ENCODE measurements at places on chromosomes 7 and 10.

DNA sequence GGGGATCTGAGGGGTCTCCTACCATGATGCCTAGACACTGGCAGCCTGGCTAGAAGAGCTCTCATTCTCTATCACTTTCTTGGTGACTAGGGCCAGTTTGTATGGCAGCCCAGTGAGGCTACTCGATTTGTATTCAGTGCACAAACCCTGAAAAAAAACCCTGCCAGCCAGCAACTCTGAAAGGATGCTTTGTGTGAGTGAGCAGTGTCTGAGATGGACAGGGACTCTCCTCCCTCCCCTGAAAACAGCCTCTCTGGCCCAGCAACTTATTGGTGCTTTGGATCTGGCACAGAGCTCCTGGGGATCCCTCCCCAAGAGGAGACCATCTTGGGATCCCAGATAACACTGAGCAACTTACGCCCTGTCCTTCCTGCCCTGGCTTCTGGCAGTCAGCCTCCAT lies 10.8 kb upstream of the LRRC4 start:
- no peak for DNase-seq

DNA sequence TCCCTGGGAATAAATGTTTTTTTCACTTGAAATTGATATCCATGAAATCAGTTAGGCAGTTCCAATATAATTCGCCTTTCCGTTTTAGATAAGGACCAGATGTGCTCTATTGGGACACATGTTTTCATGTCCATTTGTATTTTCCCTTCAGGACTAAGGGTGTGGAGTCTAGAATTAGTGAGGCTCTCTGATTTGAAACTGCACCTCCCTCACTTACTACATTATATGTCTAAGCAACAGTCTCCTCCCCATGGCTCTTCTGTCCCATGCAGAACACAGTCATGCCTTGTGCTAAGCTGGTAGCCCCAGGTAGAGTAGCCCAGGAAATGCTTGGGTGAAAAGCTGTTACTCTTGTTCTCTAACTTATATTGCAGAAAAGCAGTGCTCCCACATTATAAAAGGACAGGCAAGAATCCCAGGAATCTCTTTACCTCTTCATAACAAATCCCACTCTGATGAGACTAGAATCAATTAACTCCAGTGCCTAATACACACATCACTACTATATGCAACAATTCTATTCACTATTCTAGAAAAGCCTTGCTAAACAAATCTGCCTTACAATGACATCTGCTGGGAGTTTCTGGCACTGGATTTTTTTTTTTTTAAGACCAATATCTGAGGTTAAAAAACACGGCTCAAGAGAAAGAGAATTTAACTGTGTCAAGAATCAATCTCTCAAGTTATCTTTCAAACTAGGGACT lies 293.9 kb downstream of the SNX13 start:
- DNase-seq: no peak

DNA sequence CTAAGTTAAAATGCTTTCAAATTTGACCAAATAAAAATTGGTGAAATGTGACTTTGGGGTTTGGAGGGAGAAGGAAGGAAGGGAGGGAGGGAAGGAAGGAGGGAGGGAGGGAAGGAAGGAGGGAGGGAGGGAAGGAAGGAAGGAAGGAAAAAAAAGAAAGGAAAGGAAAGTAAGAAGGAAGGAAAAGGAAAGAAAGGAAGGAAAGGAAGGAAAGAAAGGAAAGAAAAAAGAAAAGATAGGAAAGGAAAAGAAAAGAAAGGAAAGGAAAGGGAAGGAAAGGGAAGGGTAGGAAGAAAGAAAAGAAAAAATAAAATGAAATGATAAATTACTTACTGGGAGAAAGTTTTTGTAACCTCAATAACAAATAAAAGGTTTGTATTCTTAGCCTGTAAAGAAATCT lies 24.1 kb upstream of the GGCT start:
- no peak for DNase-seq

DNA sequence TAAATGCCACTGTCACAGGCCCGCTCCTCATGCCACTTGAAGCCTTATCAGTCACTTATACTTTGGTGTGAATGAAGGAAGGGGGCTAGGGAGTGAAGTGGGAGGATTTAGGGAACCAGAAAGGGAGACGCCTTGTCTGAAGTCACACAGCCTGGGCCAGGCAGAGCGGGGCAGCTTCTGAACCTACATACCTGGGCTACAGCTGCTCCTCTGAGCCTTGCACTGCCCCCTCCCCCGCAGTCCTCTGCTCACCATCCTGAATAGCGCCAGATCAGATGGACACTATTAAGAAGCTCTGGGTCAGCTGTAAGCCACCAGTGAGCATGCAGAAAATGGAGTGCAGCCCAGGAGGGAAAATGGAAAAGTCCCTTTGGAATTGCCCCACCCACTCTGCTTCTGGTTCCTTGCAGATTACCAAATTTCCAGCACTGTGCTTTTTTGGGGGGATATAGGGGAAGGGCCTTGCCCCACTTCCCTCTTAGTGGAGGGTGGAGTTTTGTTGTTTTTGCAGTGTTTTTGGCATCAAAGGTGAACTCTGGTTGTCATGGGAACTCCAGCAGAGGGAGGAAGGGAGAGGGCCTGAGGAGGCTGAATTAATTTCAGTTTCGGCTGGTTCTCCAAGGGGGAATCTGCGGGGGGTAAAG lies 35.0 kb upstream of the ADCYAP1R1 start:
- DNase-seq: no peak

DNA sequence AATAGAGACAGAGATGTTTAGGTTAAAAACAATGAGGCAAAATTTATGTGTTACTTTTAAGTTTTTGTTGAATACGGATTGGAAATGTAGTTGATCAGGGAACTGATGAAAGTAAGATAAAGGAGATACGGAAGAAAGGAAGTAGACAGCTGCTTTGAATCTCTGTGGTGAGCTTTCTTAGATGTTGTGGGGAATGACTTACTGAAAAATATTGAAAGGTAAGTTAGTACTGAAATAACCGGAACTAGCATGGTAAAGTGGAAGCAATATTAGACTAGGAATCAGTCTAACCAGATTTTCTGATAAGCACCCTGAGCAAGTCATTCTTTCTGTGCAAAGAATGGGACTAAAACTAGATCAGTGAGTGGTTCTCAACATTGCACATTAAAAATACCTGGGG lies 34.8 kb downstream of the LUC7L2 start:
- no peak for DNase-seq

- DNase-seq: no peak
Measured at GRCh38 chr10:101894742-101895141, 51.1 kb upstream of the KCNIP2 start.

DNA sequence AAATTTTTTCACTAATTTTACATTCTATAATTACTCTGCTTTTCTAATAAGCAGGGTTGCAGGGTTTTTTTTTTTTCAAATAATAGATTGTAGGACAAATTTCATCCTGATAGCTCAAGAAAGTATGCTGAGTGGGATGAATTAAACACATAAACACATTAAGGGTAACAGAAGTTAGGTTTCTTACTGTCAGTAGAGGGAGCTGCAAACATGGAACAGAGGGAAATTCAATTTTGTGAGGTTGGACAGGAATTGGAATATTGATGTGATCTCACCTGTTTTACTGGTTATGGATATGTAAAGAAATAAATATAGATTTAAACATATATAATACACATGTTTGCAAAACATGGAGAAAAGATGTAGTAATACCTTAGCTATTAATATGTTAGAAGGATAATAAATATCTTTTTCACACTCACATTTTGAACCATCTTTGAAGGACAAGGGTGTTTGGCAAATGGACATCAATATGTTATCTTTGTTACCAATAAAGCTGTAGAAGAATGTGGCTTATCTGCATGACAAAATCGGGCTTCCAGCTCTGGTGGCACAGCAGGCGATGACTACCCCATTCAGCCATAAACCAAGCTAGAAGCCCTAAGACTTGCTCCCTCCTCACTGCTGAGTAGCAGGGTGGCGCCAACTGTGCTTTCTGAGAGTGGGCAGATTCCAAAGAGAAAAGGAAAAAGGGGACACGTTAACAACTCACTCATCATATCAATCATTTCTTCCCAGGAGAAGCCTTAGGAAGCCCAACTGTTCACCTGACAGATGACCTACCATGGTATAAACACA lies 1257.4 kb downstream of the GATA3 start:
- no peak for DNase-seq

GRCh38 chr7:101698964-101699363 lies 69.9 kb upstream of the MYL10 start:
- DNase-seq: no peak

GRCh38 chr7:135386181-135386580 lies 123.7 kb downstream of the CNOT4 start:
- no peak for DNase-seq

- no peak for DNase-seq
Measured at GRCh38 chr10:71338728-71339495, 19.9 kb downstream of the SLC29A3 start.

DNA sequence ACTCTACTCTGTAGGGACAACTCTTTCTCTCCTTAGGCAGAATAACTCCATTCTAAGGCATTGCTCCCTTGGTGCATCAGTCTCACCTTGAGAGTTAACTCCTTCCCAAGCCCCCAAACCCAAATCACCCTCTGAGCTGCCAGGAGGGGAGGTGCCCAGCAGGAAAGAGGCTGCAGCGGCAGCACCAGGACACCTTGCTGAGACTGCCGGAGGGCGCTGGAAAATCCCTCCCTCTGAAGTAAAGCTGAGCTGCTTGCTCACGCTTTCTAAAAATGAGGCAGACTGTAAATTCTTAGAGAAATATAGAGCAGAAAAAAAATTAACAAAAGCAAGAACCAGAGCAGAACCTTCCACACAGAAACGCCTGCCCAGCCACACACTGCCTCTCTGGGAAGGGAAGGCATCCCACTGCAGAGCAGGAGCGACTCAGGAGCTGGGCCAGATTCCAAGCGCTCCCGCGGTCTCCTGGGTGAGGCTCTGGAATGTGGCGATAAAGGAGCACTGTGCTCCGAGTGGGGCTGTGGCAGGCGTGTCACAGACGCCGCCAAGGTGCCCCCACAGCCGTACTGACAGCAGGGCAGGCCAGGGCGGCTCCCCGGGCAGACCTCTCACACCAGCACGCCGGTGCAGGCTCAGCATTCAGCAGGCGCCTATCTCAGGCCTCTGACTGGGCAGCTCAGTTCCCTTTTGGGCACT lies 202.1 kb downstream of the TNS3 start:
- DNase-seq: no peak

GRCh38 chr7:30699706-30700495 lies 17.6 kb upstream of the CRHR2 start:
- no peak for DNase-seq

DNA sequence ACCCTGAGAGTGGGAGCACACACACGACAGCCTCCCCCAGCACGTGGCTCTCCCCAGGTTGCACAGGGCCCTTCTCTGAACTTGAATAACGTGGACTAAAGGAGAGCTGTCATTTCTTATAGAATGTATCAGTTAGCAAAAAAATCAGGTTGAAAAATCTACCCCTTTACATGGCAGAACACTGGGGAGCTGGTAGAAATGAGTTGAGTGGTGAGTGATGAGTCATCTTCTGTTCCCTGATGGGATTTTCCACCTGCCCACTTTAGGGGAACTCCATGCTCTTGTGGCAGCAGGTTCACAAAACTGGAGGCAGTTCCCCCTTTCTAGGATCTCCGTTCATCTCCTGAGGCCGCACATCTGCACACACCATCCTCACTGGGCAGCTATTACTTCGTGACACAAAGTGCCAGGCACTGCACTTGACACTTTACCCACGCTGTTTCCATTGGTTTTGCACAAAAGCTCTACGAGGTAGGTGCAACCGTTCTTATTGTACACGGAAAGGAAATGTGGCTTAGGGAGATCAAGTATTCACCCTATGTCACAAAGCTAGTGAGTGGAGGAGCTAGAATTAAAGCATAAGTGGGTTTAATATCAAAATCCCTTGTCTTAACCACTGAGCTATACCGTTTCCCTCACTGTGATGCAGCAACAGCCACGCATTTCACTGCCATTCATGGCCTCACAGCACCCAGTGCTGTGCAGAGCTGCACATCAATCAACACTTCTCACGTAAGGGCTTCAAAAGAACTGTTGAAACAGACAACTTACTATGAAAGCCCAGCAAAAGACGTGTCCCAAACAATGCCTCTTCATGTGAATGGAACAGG lies 80.2 kb downstream of the RNF216 start:
- peak; percentile 63 for DNase-seq

GRCh38 chr10:58771863-58772262 lies 259.2 kb downstream of the BICC1 start:
- DNase-seq: no peak

- DNase-seq: no peak
Measured at GRCh38 chr7:75889826-75890225, 11.0 kb downstream of the RHBDD2 start.

DNA sequence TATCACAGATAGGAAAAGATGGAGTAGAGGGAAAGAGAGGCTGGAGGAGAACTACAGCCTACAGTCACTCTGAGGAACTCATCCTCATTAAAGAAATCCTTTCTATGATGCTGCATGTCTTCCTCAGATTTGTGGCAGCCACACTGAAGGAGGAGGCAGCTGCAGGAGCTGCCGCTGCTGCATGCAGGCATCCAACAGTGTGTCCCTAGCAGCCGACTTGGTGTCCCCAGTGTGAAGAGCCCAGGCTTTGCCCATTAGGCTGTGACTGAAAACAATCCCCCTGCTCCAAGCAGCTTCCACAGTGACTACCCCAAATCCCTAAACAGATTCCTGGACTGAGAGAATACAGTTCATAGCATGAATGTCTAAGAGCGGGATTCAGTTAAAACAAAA lies 23.1 kb downstream of the SKIDA1 start:
- no peak for DNase-seq

Data from stimulated activated CD4-positive, alpha-beta T cell treated with anti-CD3 and anti-CD28 coated beads, Interleukin-12 subunit alpha, Interleukin-12 subunit beta, amount 100 ng/mL, for 24 hours (primary cell).